ENCODE measurements at places on chromosomes 12 and 14.
A peak's percentile ranks its signal among the peaks of the same experiment; 100 is the strongest.

DNA sequence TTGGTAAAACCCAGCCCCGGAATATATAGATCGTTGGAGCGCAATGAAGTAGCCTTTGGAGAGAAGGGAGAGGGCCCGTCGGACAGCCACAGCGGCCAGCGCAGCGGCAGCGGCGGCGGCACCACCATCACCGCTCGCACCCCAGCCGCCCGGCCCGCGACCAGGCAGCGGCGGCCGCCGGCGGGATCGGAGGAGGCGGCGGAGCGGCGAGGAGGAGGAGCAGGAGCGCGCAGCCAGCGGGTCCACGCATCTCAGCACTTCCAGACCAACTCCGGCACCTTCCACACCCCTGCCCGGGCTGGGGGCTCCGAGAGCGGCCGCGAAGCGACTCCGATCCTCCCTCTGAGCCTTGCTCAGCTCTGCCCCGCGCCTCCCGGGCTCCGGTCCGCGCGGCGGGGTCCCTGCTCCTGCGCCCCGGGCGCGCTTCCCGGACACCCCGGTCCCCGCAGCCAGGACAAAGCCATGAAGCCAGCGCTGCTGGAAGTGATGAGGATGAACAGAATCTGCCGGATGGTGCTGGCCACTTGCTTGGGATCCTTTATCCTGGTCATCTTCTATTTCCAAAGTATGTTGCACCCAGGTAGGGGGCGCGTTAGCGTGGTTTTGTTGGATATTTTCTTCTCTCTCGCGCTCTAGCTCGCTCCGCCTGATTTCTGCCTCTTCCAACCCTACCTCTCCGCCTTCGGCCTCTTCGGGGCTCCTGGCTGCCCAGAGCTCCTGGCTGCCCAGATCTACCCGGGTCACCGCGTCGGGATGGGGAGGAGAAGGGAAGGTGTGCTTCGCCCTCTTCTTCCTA is 400 bp downstream of the CHST11 start:
- peak; percentile 66 for DNase-seq

- no peak for DNase-seq
These were observed 250.0 kb upstream of the CLEC14A start for GRCh38 chr14:38505973-38506249.

- DNase-seq = no peak
These were observed 135.0 kb downstream of the ANO6 start for GRCh38 chr12:45350861-45351260.

- DNase-seq = peak; percentile 29
These were observed 5.2 kb downstream of the KRT84 start for GRCh38 chr12:52380271-52380694.

DNA sequence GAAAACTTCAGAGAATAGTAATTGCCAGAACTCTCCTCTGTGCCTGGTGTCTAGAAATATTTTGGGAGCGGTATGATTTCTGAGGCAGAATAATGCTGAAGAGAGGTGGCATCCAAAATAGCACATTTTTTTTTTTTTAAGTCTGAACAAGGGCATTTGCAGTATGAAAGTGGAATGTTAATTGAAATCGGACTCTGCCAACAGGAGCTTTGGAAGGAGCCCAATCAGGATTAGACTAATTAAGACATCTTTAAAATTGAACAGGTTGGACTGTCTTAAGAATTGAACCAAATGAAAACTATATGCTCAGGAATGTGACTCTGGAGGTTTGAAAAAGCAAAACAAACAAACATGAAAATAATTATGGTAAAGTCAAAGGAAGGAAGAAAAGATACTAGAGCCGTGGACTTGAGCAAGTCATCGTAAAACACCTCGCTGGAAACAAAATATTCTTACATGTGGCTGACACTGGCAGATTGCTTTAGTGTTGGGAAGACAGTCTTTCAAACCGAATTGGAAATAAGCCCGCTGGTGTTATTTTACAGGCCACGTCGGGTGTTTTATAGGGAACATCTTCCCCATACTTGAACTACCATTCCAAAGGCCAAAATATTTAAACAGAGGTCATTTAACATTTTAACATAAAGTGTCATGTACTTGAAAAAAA is 436.3 kb downstream of the VRK1 start:
- DNase-seq = no peak

- DNase-seq = no peak
These were observed 443.6 kb upstream of the SOX5 start for GRCh38 chr12:24393071-24393470.

GRCh38 chr12:49888461-49889151 is 15.1 kb downstream of the FAIM2 start:
- DNase-seq = no peak

GRCh38 chr14:105499256-105500035 is 8.4 kb downstream of the TEDC1 start:
- DNase-seq = no peak

DNA sequence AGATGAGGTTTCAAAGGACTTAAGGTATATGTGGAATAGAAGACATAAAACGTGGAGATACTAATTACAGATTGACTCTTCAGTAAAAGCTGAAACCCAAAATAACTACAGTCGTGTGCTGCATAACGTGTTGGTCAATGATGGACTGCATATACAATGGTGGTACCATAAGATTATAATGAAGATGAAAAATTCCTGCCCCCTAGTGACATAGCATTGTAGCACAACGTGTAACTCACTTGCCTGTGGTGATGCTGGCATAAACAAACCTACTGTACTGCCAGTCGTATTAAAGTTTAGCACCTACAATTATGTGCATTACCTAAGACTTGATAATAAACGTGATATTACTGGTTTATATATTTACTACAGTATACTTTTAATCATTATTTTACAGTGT is 150.3 kb downstream of the LRRK2 start:
- DNase-seq = no peak

DNA sequence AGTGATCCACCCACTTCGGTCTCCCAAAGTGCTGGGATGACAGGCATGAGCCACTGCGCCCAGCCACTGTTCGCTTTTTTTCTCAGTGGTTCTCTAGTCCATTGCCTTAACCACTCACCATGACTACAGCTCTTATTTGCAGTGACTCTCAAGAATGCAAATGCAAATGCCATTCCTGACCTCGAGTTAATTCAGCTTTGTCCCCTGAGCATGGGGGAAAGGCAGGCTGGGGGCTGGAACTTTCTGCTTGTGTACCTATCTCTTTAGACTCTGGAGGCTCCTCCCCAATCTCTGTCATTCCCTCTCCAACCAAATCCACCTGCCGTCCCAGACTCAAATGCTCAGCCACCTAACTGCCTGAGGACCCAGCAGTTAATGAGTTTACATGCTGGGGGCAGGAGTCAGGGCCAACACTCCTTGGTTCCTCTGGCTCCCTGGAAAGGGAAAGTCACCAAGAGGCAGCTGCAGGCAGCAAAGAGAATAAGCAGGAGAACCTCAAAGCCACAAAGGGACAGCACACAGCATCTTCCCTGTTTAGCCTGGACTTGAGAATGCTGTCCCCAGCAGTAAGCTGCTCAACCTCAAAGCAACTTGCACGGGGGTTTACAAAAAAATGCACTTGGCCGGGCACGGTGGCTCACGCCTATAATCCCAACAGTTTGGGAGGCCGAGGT is 5.3 kb upstream of the HNF1A start:
- no peak for DNase-seq

DNA sequence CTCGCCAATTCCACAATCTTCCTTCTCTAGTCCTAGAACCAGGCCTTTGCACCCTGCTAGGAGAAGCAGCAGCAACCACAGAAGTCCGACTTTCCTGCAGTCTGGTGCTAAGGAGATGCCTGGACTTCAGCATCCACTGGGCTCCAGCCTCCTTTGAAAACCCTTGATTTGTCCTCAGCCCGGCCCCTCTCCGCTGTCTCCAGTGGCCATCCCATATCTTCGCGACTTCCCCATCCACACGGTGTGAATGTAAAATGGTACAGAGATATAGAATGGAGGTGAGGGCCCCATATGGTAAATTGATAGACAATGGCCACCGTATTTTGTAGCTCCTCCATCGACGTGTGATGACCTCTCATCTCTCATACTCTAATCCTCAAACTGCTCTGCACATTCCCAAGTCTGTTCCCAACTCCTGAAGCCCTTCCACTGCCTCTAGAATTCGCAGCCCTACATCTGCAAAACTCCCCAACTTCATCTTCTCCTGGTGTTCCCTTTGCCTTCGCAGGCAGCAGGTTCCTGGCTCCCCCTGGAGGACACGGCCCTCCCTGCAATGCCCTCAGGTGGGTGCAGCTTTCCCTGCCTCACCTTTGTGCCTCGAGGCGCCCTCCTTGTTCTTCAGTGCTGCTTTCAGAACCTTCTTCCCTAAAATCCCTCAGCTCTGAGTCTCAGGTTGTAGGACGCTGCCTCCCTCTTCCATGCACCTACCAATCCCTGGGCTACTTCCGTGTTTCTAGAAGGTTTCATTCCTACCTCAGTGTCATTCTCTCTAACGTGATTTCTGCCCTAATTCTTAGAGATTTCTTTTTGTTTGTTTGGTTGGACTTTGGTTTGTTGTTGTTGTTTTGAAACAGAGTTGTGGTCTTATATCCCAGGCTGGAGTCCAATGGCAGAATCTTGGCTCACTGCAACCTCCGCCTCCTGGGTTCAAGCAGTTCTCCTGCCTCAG is 36.7 kb downstream of the TMBIM6 start:
- peak; percentile 34 for DNase-seq

- no peak for DNase-seq
These were observed 22.9 kb upstream of the CATSPERB start for GRCh38 chr14:91754819-91755218.

GRCh38 chr14:104898870-104899510 is 25.7 kb upstream of the PLD4 start:
- DNase-seq = peak; percentile 41

DNA sequence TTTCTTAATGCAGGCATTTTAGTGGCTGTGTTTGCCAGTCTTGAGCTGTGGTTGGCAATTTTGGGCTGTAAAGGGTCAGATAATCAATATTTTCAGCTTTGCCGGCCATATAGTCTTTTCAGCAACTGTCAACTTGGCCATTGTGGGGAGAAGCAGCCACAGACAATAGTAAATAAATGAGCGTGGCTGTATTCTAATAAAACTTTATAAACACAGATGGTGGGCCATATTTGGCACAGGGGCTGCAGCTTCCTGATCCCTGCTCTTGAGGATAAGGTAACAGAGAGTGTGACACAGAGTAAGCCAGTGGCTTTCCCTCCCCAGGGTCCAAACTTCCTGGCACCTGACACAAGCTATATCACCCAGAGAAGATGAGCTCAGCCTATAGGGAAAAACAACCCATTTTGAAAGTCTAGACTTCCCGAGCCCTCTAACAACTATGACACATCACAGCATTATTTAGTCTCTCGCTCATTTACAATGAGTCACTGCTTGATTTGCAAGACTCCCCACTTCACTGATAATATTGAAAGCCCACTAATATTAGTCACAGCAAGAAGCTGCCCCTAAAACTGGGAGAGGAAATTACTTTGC is 163.1 kb upstream of the TMPO start:
- DNase-seq = peak; percentile 90

GRCh38 chr14:37594238-37594970 is 645 bp downstream of the FOXA1 start:
- peak; percentile 82 for DNase-seq

DNA sequence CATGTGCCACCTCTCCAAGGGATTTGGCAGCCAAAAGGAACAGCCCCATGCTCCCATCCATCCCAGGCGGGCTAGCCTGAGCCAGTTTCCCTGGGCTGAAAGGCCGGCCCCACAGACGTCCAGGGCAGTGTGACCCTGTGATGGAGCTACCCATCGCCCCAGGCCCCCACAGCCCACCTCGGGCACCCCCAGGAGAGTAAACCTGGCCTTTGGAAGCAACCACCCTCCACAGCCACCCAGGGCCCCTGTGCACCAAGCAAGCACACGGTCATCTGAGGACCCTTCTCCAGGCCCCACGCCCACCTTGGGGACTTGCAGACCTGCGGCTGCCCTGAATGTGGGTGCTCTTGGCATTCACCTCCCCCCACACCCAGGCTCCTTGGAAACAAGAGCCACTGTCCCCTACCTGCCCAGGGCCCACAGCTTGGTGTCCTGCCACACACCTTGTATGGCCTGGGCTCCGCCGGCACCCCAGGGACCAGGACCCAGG is 8.4 kb downstream of the AHNAK2 start:
- no peak for DNase-seq

GRCh38 chr12:90311561-90311960 is 602.9 kb upstream of the ATP2B1 start:
- DNase-seq = no peak

- no peak for DNase-seq
These were observed 113.7 kb downstream of the DUSP6 start for GRCh38 chr12:89238593-89238992.

Measured in fibroblast of skin of scalp (primary cell).